ENCODE measurements at places on chromosomes 5 and 9.

GRCh38 chr5:40483316-40483715 lies 196.4 kb upstream of the PTGER4 start:
- no peak for DNase-seq

DNA sequence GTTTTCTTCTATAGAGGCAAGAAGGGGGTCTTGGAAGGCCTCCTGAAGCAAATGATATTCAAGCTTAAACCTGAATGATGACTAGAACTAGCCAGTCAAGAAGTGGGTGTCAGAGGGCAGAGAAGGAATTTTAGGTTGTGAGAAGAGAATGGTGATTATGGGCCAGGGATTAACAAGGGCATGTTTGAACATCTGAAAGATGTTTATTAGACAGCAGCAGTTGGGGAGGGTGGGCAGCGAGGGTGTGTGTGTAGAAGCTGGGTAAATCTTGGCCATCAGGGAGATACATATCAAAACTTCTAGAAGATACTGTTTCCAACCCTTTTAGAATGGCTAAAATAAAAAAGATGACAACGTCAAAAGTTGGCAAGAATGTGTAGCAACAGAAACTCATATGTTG lies 54.5 kb downstream of the MAN2A1 start:
- DNase-seq: no peak

- no peak for DNase-seq
These were observed 721 bp downstream of the GRIA1 start for GRCh38 chr5:153491038-153491744.

- no peak for DNase-seq
These were observed 134.3 kb downstream of the PPP2R2B start for GRCh38 chr5:146744068-146744745.

- no peak for DNase-seq
These were observed 7.6 kb upstream of the ADGRV1 start for GRCh38 chr5:90550963-90551362.

GRCh38 chr9:114275246-114276004 lies 47.5 kb upstream of the ORM1 start:
- no peak for DNase-seq

DNA sequence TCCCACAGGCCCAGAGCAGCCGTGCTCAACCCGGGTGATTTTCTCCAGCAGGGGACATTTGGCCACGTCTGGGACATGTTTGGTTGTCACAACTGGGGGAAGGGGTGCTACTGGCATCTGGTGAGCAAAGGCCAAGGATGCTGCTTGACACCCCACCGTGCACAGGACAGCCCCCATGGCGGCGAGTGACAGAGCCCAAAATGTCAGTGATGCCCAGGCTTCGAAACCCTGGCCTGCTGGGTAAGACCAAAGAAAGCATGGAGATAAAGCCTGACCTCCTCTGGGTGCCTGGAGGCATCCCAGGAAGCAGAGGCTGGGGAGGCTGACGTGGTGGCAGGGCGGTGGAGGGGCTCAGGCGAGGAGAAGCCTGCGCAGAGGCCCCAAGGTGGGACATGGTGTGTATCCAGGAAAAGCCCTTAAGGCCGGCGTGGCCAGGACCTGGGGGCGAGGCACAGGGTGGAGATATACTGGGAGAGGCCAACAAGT lies 66.4 kb downstream of the ZNF354C start:
- no peak for DNase-seq

- no peak for DNase-seq
These were observed 410.1 kb downstream of the AGTPBP1 start for GRCh38 chr9:85331626-85332025.

DNA sequence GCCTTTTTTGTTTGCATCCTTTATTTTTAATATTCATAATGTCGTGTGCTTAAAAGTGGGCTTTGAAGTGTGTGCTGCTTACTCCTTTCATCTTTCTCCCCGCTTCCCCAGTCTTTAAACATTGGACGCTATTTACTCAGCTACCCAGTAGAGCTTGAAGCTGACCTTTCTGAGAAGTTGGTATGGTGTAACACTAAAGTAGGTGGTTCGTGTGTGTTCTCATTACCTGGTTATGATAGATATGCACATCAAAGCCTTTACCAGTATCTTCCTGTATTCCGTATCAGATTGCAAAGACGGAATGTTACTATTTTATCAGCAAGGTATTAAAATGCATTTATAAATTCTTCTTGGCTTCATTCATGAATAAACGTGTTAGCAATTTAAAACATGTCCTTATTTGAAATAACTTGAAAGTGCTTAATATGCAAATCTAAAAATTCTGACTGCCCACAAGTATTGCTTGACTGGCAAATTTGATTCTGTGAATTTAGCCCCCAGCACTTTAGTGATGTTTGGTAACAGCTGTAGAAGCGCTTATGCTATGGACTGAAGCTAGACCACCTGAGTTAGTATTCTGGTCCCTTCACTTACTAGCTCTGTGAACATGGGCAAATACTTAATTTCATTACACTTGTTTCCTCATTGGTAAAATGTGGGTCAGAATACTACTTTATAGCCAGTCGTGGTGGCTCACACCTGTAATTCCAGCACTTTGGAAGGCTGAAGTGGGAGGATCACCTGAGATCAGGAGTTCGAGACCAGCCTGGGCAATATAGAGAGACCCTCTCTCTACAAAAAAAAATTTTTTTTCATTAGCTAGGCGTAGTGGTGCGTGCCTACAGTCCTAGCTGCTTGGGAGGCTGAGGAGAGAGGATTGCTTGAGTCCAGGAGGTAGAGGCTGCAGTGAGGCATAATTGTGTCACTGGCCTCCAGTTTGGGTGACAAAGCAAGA lies 1.7 kb downstream of the RRAGA start:
- DNase-seq: no peak

DNA sequence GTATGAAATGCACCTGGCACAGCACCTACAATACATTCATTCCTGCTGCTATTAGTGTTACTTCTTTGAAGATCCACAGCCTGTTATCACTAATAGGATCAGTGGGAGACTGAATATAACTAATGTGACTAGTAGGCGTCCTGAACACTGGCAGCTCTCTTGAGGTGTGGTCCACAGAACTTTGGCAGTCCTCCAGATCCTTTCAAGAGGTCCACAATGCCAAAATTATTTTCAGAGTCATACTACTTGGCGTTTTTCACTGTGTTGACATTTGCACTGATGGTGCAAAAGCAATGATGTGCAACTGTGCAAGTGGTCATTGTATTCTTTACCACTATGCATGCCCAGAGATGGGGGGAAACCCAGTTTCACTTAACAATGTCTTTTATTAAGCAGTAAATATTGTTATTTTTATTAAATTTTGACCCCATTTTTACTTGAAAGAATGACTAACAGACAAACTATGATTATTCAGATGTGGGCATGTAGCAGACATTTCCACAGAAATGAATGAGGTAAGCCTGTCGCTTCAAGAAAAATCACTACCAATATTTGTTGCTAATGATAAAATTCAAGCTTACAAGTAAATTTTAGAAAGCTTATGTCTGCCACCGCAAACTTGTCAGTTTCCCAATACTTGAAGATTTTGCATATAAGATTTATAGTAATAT lies 48.9 kb downstream of the ADRB2 start:
- no peak for DNase-seq

DNA sequence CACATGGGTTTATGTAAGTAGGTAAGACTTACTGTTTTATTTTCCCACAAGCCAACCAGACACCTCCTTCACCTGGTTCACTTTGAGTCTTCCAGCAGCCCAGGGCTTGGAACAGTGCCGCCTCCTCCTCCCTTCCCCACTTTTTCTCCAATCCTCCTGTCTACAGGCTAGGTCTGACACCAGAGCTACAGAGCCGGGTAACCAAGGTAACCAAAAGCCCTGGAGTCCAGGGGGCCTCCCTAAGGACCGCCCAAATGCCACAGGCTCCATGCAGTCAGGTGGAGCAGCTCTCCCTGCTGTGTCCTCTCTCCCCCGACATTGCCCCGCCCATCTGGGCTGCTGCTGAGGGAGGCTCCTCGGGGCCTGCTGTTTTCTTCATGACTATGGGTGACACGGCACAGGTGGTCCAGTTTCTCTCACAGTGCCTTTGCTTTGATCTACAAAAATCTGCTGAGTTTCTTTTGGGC lies 138.0 kb upstream of the EFNA5 start:
- no peak for DNase-seq

DNA sequence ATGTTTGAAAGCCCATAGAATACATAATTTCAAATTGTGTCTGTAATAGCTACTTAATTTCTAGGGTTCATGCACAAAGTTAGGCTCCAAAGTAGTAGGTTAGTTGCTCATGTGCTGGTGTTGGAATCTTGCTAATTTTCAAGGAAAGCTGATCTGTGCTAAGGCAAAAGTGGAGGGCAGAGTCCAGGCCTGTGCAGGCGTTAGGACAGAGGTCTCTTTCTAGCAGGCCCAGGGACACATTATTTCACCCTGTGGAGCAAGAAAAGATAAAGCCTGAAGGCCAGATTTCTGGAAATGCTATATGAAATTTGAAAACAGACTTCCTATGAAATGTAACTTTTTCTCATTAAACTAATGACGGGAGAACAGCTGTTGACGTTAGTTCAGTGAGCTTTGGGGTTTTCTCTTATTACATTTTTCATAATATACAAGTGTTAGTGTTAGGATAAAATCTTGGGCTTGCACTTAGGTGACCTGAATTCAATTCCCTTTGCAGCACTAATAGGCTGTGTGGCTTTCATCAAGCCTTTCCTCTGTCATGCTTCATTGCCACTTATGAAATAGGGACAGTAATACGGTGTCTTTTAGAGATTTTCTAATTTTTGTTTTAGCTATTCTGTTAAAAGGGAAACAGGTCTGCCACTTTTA lies 196.7 kb upstream of the HAPLN1 start:
- no peak for DNase-seq

GRCh38 chr5:17167171-17167891 lies 50.1 kb upstream of the BASP1 start:
- DNase-seq: no peak

GRCh38 chr5:143180751-143181150 lies 222.7 kb downstream of the NR3C1 start:
- no peak for DNase-seq

GRCh38 chr5:38453506-38453905 lies 102.9 kb downstream of the LIFR start:
- DNase-seq: peak; percentile 4

GRCh38 chr5:122321921-122322320 lies 9.9 kb downstream of the SNCAIP start:
- no peak for DNase-seq

DNA sequence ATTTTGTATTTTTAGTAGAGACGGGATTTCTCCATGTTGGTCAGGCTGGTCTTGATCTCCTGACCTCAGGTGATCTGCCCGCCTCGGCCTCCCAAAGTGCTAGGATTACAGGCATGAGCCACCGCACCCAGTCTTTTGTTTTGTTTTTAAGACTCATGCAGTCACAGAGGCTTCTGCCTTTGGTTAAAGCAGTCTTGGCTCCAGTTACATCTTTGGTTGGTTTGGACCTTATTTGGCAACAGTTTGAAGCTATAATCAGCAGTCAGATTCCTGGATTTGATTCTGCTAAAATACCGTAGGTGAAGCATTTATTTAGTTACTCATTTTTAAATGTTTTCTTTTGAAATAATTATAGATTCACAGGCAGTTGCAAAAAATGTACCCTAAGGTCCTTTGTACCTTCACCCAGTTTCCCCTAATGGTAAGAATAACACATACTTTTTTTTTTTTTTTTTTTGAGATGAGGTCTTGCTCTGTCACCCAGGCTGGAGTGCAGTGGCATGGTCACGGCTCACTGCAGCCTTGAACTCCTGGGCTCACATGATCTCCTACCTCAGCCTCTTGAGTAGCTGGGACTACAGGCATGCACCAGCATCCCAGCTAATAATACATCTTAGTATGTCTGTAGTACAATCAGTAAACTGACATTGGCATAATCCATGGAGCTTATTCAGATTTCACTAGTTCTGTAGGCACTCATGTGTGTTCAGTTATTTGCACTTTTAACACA lies 15.7 kb downstream of the USP20 start:
- no peak for DNase-seq

GRCh38 chr9:117779760-117780159 lies 75.6 kb downstream of the TLR4 start:
- DNase-seq: no peak

DNA sequence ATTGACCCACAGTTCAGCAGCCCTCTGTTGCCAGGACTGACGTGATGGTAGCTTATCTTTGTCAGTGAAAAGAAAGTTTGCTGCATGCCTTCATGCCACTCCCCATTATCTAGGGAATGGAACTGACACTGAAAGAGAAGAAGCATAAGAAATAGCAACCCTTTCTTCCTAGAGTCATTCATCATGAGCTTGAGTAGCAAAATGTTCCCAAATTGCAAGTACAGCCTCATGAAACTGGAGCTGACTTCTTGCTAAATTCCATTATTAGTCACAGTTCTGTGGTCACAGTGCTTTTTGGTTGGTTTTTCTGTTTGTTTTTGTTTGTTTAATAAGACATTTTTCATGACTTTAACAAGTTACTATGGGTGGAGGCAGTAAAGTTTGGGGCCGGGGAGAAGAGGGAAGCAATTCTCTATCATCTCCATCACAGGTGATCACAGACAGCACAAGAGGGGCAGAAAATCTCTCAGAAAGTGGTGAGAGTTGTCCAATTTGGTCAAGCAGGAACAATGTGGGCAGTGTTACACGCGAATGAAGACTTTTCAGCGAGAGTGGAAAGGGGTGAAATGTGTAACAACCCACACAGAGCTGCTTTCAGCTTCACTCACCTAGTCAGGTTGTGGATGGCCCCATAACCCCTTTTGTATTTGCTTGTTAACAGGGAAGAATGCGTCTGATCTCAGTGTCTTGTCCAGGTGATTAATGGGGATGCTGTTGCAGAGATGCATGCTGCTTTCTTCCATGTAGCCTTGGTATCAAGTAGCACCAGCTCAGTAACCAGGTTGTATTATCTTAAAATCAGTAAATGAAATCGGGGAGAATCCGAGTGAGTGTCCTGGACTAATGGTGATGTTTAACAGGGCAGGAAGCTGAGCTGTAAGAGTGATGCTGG lies 440.4 kb downstream of the DMRT2 start:
- DNase-seq: no peak

GRCh38 chr5:154316223-154316935 lies 125.8 kb downstream of the GALNT10 start:
- no peak for DNase-seq

DNA sequence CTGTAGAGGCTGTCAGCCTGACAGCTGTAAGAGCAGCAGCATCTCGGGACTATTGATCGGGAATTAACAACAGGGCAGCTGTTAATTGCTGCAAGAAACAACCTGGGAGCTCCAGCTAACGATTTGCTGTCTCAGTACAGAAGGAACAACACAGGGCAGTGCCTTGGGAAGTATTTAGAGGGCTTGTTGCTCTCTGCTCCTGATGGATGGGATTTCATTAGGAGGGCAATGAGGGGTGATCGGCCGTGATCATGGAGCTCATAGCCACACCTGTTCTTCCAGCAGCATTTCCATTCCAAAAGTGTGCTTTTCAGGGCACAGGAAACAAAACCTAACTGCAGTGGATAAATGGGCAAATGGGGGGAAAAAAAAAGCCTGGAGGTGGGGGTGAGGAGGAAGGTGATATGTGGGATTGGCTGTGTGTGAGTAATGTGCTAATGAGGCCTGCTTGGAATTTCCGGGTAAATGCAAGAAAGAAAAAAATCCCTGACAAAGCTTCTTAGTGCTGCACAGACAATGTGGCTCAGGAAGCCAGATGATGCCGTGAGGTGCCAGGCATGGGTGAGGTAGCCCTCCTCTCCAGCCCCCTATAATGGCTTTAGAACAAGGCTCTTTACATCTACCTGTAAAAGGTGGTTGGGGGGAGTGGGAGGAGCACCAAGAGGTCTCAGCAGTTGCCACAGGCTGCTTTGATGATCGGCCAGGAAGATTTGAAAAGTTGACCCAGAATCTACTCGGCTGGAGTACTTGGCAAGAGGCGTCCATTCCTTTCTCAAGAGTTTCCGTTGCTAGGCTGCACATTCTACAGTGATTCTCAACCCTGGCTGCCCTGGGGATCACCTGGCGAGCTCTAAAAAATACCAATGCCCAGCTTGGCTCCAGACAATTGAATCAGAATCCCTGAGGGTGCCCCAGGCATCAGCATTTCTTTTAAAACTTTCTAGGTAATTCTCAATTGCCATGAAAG lies 139.5 kb upstream of the KLF9 start:
- no peak for DNase-seq

Data from stimulated activated CD4-positive, alpha-beta T cell treated with anti-CD3 and anti-CD28 coated beads, TNF-alpha, amount 100 ng/mL, for 1 hour (primary cell).